ENCODE measurements at places on chromosomes 3 and 15.

GRCh38 chr15:99511866-99512661 lies 53.7 kb upstream of the MEF2A start:
- no peak for DNase-seq
- H3K36me3 ChIP-seq = no peaks in the 10 kb centered on the region
- H3K4me1 ChIP-seq = no peaks in the 10 kb centered on the region
- H3K4me3 ChIP-seq = no peak overlapping the region

DNA sequence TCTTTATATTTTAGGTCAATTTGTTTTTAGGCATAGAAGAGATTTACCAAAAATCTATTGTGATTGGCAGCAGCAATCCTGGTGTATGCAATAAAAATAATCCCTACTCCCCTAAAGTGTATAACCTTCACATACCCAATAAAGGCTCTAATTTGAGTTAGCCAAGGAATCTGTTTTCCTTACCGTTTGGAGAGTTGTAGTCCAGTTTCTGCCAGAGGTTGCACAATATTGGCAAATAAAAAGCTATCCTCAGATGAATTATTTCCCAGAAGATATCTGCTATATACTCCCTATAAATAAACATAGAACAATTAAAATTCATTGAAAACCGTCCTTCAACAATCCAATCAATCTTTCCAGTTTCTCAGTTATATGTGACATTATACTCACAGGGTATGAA lies 31.1 kb downstream of the ACKR4 start:
- no peaks in the 10 kb centered on the region for H3K27me3 ChIP-seq
- no peak overlapping the region for H3K27ac ChIP-seq
- H3K4me1 ChIP-seq = no peaks in the 10 kb centered on the region
- peaks cover 14% of the 10 kb centered on the region for H3K36me3 ChIP-seq
- H3K4me3 ChIP-seq = no peak overlapping the region

GRCh38 chr3:63429905-63430304 lies 151.8 kb downstream of the SYNPR start:
- no peak for DNase-seq
- no peaks in the 10 kb centered on the region for H3K4me1 ChIP-seq
- no peak overlapping the region for H3K27ac ChIP-seq
- no peaks in the 10 kb centered on the region for H3K36me3 ChIP-seq

GRCh38 chr3:43183456-43183855 lies 77.6 kb upstream of the POMGNT2 start:
- DNase-seq = no peak
- H3K4me1 ChIP-seq = peaks cover 39% of the 10 kb centered on the region
- H3K27me3 ChIP-seq = no peaks in the 10 kb centered on the region
- H3K4me3 ChIP-seq = no peak overlapping the region
- no peak overlapping the region for H3K27ac ChIP-seq

DNA sequence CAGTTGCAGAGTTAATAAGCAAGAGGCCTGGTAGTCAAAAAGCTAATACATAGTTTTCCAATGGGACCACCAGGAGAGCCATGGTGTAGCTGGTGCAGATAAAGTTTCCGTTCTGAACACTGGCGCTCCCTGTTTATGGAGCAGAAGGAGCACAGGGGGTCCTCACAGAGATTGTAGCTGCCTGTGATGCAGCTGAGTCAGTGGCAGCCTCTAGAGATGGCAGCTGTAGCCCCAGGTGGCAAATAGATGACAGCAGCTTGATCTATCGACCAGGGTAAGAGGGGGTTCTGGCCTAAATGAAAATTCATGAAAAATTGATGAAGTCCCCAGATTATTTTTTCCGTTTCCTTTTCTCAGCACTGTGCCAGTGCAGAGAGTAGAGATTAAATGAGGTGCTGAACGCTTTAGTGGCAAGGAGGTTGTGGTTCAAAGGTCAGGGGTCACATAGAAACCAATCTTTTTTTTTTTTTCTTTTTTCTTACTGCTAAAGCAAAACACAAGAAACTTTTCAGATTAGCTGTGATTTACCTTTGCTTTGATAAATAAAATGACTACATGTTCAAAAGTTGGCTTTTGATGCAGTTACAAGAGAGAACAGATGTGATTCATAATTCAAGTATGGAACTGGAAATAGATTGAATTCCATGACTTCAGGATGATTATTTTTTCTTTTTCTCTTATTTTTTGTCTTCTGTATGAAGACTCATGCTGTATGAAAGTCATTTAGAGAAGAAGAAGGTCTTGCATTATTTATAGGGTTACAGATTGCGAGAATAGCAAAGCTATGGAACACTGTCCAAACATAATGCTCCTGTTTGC lies 63.3 kb downstream of the ROBO2 start:
- H3K27me3 ChIP-seq = no peaks in the 10 kb centered on the region
- no peaks in the 10 kb centered on the region for H3K4me1 ChIP-seq
- no peak overlapping the region for H3K4me3 ChIP-seq
- no peak overlapping the region for H3K27ac ChIP-seq
- DNase-seq = no peak

- no peaks in the 10 kb centered on the region for H3K27me3 ChIP-seq
- H3K36me3 ChIP-seq = no peaks in the 10 kb centered on the region
- H3K4me1 ChIP-seq = peaks cover 3% of the 10 kb centered on the region
Measured at GRCh38 chr3:150733936-150734794, 28.8 kb downstream of the SIAH2 start.

DNA sequence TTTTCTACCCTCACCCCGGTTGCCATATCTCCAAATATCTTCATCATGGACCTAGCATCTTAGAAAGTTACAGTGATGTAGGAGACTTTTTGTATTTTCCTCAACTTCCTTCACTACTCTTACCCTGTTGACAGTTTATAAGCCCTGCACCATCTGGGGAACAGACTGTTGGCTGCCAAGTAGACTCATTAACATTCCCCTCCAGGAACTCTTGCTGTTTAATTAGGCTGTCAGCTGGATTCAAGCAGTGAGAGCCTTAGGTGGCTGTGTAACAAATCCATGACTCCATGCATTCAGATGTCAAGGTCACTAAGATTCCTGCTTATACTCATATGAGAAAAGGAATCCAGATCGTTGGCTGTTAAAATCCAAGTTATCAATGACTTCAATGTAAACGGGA lies 198.3 kb downstream of the NAALADL2 start:
- no peaks in the 10 kb centered on the region for H3K36me3 ChIP-seq
- H3K27ac ChIP-seq = no peak overlapping the region
- H3K4me1 ChIP-seq = no peaks in the 10 kb centered on the region
- DNase-seq = no peak
- H3K4me3 ChIP-seq = no peak overlapping the region
- H3K27me3 ChIP-seq = no peaks in the 10 kb centered on the region

GRCh38 chr3:126208606-126209256 lies 28.3 kb upstream of the ALDH1L1 start:
- H3K27me3 ChIP-seq = peaks cover 14% of the 10 kb centered on the region
- no peaks in the 10 kb centered on the region for H3K4me1 ChIP-seq
- DNase-seq = no peak
- H3K4me3 ChIP-seq = no peak overlapping the region

- no peak overlapping the region for H3K4me3 ChIP-seq
- no peak overlapping the region for H3K27ac ChIP-seq
- H3K4me1 ChIP-seq = no peaks in the 10 kb centered on the region
- H3K36me3 ChIP-seq = no peaks in the 10 kb centered on the region
- no peak for DNase-seq
Measured at GRCh38 chr3:171847133-171847532, 4.0 kb downstream of the TMEM212 start.

GRCh38 chr3:38634111-38634510 lies 15.4 kb downstream of the SCN5A start:
- no peaks in the 10 kb centered on the region for H3K36me3 ChIP-seq
- no peak for DNase-seq
- H3K4me3 ChIP-seq = no peak overlapping the region
- no peak overlapping the region for H3K27ac ChIP-seq

DNA sequence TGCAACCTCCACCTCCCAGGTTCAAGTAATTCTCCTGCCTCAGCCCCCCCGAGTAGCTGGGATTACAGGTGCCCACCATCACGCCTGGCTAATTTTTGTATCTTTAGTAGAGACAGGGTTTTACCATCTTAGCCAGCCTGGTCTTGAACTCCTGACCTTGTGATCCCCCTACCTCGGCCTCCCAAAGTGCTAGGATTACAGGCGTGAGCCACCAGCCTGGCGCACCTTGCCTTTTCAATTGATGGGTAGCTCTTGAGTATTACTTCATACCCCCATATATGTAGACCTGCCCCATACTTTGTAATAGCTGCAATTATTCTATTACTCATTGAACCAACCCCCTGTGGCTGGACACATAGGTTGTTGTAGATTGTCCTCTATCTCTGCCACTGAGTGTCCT lies 101.3 kb downstream of the LRRK1 start:
- no peak overlapping the region for H3K27ac ChIP-seq
- no peak overlapping the region for H3K4me3 ChIP-seq
- no peaks in the 10 kb centered on the region for H3K4me1 ChIP-seq
- H3K36me3 ChIP-seq = no peaks in the 10 kb centered on the region
- DNase-seq = no peak

GRCh38 chr15:47987908-47988532 lies 132.8 kb upstream of the SLC24A5 start:
- no peaks in the 10 kb centered on the region for H3K27me3 ChIP-seq
- H3K36me3 ChIP-seq = no peaks in the 10 kb centered on the region
- DNase-seq = no peak
- no peak overlapping the region for H3K27ac ChIP-seq
- no peaks in the 10 kb centered on the region for H3K4me1 ChIP-seq
- H3K4me3 ChIP-seq = no peak overlapping the region

- no peaks in the 10 kb centered on the region for H3K27me3 ChIP-seq
- no peaks in the 10 kb centered on the region for H3K4me1 ChIP-seq
- no peak for DNase-seq
- no peak overlapping the region for H3K27ac ChIP-seq
- H3K36me3 ChIP-seq = no peaks in the 10 kb centered on the region
- H3K4me3 ChIP-seq = no peak overlapping the region
Measured at GRCh38 chr3:83002869-83003445, 1241.5 kb upstream of the GBE1 start.

DNA sequence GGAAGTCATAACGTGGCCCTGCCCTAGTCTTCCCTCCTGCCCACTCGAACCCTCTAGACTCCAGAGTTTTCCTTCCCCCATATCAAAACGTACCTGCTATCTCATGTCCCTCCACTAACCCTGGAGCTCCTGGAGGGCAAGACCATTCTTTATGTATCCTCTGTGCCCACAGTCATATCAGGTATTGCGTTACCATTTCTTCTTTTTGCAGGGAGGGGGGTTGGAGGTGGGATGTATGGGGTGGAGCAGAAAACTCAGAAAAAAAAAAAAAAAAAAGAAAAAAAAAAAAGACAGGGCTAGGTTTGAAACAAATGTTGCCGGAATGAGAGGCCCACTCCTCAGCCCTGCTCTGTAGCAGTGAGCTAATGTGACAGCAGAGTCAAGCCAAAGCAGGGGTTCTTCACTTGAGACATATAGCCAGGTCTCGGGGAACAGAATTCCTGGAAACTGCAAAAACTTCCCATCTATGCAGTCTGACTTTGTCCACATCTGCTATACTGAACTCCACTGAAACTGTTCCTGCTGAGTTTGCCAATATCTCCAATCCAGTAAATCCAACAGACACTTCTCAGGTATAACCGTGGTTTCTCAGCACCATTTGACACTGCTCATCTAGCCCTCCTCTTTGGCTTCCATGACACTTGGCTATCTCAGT lies 31.1 kb downstream of the PARP16 start:
- H3K36me3 ChIP-seq = peaks cover 21% of the 10 kb centered on the region
- no peaks in the 10 kb centered on the region for H3K27me3 ChIP-seq

DNA sequence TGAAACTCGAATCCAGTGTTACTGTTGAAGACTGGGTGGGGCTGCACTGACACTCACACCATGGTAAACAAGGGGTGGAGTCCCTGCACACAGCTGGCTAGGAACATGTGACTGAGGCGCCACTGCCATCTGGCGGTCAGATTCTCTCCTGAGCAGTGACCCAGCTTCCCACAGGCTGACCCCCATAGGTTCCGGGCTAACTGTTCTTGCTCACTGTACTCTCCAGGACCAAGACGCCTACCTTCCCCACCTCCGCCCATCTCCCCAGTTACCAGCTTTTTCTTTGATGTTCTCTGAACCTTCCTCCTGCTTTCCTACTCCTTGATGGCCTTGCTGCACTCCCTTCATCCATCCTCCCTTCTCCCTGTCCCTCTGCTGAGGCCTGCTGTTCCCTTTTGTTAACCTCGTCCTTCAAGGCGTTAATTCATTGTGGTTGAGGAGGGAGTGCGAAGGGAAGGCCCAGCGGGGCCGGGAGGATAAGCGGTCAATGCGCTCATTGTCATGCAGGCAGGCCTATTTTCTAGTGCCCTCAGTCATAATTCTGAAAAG lies 115.2 kb downstream of the ATP8B4 start:
- H3K36me3 ChIP-seq = no peaks in the 10 kb centered on the region
- DNase-seq = peak; percentile 53
- no peaks in the 10 kb centered on the region for H3K27me3 ChIP-seq
- no peak overlapping the region for H3K4me3 ChIP-seq
- H3K27ac ChIP-seq = no peak overlapping the region

- H3K36me3 ChIP-seq = no peaks in the 10 kb centered on the region
- DNase-seq = no peak
- H3K4me3 ChIP-seq = no peak overlapping the region
Measured at GRCh38 chr15:41790169-41790568, 15.9 kb downstream of the MAPKBP1 start.

DNA sequence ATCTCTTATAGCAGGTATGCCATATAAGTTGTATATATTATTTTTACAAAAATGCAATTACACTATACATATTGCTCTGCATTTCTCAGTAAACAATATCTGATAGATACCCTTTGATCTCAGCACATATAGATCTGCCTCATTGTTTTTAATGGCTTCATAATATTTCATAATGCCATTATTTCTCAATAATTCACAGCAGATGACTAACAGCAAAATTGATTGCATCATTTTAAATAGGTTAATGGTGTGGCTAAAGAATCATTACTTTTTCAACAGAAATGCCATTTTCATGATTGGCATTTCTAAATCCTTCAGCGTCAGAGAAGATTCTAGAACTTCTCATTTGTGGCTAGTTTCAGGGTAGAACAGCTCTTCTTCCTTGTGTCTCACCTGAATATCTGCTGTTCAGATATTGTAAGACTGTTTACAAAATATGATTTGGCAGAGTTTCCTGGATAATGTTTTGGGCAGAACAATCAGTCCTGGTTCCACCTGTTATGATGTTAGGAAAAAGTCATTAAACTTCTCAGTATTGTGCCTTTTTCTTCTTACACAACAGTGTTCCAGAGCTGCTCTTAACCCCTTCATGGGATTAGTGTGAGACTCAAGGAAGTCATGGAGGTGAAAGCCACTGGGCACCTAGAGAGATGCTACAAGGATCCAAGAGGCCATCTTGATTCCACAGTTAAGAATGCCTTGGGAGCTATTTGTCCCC lies 397.6 kb upstream of the THBS1 start:
- no peak overlapping the region for H3K27ac ChIP-seq
- DNase-seq = no peak
- no peak overlapping the region for H3K4me3 ChIP-seq
